ENCODE measurements at places on chromosomes 5 and 9. TPM values are rescaled to one million over a fixed set of nuclear protein-coding genes. Genes with fewer than 3 reads are reported as not detected.

- no peak for DNase-seq
- H3K36me3 ChIP-seq, result no peaks in the 10 kb centered on the region
- H3K27me3 ChIP-seq, result peaks cover 8% of the 10 kb centered on the region
- H3K27ac ChIP-seq, result no peak overlapping the region
Measured at GRCh38 chr5:156482818-156483217, 155.9 kb downstream of the SGCD start.

Gene DOCK2
- total RNA-seq, result 149 TPM

DNA sequence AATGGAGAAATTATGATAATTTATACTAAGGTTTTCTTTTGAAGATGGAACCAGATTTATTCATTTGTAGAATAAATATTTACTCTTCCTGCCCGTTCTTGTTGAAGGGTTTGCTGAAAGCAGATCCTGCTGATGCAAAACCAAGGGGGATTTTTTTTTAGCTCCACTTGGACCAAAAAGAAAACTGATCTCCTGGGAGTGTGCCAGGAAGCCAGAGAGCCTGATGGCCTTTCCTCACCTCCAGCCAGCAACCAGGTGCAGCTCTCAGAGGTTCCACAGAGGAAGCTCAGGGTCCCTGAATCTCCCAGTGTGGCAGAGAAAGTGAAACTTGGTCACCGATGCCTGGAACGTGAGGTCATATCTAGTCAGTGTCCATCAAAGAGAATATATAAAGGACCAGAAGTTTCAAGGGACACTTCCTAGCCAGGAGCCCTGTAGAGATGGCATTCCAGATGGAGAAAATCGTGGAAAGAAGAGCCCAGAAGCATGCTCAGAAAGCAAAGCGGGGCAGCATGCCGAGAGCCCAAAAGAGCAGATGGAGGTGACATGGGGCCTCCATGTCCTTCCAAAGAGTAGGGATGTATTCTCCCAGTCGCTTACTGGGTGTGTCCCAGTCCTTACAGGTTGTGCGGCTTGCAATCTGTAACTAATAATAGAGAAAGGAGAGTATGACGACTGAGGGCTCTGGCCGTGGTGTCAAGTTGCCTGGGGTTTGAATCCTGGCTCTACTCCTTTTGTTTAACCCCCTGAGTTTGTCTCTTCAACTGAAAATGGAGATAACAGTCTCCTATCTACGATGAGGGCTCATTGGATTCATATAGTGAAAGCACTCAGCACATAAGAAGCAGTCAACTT lies 12.2 kb downstream of the AFAP1L1 start:
- no peak overlapping the region for H3K4me3 ChIP-seq
- no peaks in the 10 kb centered on the region for H3K27me3 ChIP-seq
- H3K4me1 ChIP-seq, result no peaks in the 10 kb centered on the region
- no peak for DNase-seq

DNA sequence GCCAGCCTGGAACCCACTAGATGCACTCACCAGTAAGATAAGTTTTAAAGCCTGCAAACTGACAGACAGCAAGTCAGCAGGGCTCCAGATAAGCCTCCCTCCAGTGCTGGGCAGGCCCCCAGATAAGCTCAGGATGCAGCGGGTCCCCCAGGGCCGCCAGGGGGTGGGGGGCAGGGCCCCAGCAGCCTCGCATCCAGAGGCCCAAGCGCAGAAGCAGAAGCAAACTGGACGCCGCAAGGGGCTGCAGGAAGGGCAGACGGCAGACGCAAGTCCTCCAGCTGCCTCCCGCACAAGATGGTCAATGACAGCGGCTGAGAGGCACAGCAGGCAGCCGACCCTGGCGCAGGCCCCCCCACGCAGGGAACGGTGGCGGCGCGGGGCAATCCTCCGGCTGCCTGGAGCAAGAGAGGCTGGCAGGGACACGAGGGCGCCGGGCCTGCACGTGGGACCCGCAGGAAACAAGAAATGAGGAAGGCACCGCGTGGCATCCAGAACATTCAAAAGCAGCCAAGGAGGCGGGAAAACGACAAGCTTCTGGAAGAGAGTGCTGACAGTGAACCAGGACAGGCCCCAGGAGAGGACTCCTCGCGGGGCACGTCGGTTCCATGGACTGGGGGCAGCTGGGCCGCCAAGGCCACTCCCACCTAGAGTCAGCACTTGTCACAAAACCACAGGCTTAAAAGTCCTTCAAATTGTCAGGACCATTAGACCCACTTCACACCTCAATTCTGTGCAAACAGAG lies 49.8 kb downstream of the ROR2 start:
- no peak for DNase-seq
- H3K27me3 ChIP-seq, result peaks cover 10% of the 10 kb centered on the region
- H3K4me3 ChIP-seq, result no peak overlapping the region
- no peak overlapping the region for H3K27ac ChIP-seq
- H3K4me1 ChIP-seq, result peaks cover 1% of the 10 kb centered on the region

- no peak for DNase-seq
- H3K4me1 ChIP-seq, result no peaks in the 10 kb centered on the region
- H3K4me3 ChIP-seq, result no peak overlapping the region
- H3K27ac ChIP-seq, result no peak overlapping the region
Measured at GRCh38 chr5:139912158-139912557, 116.5 kb downstream of the PSD2 start.

GRCh38 chr9:127360829-127361228 lies 36.1 kb upstream of the SLC2A8 start:
- no peaks in the 10 kb centered on the region for H3K36me3 ChIP-seq

DNA sequence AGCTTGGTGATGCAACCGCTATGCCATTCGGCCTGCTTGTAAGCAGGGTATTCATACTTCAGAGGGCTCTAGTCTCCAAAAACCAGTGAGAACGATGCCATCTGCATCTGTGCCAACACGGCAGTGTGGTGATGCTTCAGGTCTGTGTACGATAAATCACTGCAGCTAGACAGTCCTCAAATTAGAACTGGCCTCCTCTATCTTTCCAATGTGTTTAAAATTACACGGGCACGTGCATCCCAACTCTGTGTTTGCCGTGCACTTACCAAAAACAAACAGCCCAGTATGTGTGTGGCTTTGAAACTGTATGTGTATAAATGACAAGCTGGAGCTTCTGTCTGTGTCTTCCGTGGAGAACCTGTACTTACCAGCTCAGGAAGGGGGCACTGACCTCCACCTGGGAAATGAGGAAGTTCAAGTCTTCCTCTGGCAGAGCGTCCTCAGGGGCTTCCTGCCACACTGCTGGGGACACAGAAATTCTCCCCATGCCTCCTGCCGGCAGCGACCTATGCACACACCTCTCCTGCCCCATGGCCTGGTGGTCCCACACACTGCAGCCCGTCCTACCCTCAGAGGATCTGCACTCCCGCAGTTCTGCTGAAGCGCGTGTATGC lies 12.3 kb downstream of the MED10 start:
- H3K36me3 ChIP-seq, result peaks cover 24% of the 10 kb centered on the region
- no peak overlapping the region for H3K4me3 ChIP-seq
- H3K4me1 ChIP-seq, result no peaks in the 10 kb centered on the region
- no peak for DNase-seq
- no peak overlapping the region for H3K27ac ChIP-seq

Gene HAVCR2
- total RNA-seq, result 25.2 TPM

DNA sequence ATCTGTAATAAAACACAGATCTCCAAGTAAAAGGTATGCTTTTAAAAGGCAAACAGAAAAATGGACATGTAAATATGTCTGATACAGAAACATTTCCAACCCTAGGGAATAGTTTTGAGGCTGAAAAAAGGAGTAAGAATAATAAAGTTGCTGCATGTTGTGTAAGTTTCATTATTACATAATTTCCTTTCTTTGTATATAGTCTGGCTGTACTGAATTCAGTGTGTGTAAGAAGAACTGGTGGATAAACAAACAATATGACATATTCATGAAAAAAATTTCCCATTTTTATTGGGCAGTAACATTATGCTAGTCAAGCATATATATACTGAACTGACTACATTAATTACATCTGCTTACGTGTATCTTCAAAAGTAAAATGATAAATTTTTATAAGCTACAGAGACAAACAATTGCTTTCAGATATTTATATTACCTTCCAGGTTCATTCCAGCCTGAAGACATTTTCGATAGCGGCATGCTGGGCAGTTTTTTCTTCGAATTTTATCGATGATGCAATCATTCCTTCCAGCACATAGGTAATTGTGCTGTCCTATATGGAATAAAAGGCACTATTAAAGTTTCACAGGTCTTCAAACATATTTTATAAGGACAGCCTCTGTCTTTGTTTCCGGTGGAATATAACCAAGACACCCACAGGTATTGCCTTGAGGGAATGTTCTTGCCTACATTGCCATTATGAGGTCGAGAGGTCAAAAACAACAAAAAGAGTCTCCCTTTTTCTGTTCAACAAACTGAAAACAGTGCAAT lies 93.6 kb downstream of the NR3C1 start:
- H3K4me3 ChIP-seq, result no peak overlapping the region
- H3K4me1 ChIP-seq, result peaks cover 50% of the 10 kb centered on the region
- no peak overlapping the region for H3K27ac ChIP-seq
- peaks cover 74% of the 10 kb centered on the region for H3K36me3 ChIP-seq
- no peaks in the 10 kb centered on the region for H3K27me3 ChIP-seq

- no peak for DNase-seq
- peaks cover 16% of the 10 kb centered on the region for H3K27me3 ChIP-seq
- H3K4me3 ChIP-seq, result no peak overlapping the region
- no peaks in the 10 kb centered on the region for H3K4me1 ChIP-seq
- H3K36me3 ChIP-seq, result no peaks in the 10 kb centered on the region
Measured at GRCh38 chr5:160303690-160304089, 8.7 kb downstream of the CCNJL start.

GRCh38 chr9:106889061-106889590 lies 26.2 kb downstream of the ZNF462 start:
- DNase-seq, result no peak
- no peaks in the 10 kb centered on the region for H3K27me3 ChIP-seq
- H3K36me3 ChIP-seq, result no peaks in the 10 kb centered on the region
- no peaks in the 10 kb centered on the region for H3K4me1 ChIP-seq
- H3K27ac ChIP-seq, result no peak overlapping the region

DNA sequence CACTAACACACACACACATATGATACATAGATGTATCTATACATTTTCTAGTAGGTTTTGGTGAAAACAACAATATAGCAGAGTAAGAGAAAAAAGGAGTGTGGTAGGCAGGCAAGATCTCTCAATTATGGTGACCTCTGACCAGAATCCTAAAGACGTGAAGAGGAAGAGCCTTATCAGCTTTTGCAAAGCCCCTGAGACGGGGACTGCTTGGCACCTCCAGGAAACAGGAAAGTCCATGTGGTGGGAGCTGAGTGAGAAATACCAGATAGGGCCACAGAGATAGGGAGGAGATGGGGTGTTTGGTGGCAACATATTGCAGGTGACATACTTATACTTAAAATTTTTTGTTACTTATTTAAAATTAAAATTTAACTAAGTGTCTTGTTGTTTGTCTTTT lies 39.9 kb upstream of the CTXN3 start:
- H3K27me3 ChIP-seq, result peaks cover 3% of the 10 kb centered on the region
- DNase-seq, result no peak

GRCh38 chr9:112861155-112861554 lies 29.5 kb downstream of the SLC46A2 start:
- no peaks in the 10 kb centered on the region for H3K27me3 ChIP-seq
- no peak overlapping the region for H3K4me3 ChIP-seq
- no peak overlapping the region for H3K27ac ChIP-seq
- no peaks in the 10 kb centered on the region for H3K36me3 ChIP-seq

Gene PCDHGA7
- not detected for total RNA-seq

Gene WDR38
- not detected for total RNA-seq

DNA sequence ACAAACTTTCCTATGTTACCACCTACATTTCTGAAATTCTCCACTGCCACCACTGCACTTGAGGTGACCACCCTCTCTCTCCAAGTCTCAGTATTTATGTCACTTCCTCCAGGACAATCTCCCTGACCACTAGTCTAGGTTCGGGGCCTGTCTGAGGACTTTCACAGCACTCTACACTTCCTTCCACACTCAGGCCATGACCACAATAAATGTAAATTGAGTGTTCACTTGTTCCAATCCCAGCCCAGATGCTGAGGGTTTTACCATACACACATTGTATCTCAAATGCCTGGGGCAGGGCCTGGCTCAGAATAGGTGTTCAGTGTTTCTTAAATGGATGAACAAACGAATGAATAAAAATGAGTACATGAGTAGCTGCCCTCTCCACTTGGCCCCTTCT lies 26.9 kb upstream of the CCNG1 start:
- no peaks in the 10 kb centered on the region for H3K36me3 ChIP-seq
- no peak for DNase-seq

Gene SPINK14
- total RNA-seq, result not detected

DNA sequence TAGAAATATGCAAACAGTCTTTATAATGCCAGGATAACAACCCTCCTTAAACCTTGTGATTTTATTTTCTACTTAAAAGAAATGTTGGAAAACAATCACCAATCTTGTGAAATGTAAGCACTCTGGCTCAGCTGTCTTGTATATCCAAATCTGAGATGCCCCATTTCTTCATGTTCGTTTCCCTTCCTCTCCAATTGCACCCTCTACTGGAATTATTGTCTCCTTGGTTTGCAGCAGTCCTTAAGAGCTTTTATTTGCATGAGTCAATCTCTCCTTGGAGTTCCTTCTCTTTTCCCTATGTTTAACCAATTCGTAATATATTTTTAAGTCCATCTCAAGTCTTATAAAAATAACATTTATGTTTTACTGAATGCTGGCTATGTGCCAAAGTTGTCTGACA lies 362.0 kb upstream of the CDH10 start:
- no peaks in the 10 kb centered on the region for H3K27me3 ChIP-seq
- H3K36me3 ChIP-seq, result no peaks in the 10 kb centered on the region
- no peak overlapping the region for H3K4me3 ChIP-seq
- H3K27ac ChIP-seq, result no peak overlapping the region

DNA sequence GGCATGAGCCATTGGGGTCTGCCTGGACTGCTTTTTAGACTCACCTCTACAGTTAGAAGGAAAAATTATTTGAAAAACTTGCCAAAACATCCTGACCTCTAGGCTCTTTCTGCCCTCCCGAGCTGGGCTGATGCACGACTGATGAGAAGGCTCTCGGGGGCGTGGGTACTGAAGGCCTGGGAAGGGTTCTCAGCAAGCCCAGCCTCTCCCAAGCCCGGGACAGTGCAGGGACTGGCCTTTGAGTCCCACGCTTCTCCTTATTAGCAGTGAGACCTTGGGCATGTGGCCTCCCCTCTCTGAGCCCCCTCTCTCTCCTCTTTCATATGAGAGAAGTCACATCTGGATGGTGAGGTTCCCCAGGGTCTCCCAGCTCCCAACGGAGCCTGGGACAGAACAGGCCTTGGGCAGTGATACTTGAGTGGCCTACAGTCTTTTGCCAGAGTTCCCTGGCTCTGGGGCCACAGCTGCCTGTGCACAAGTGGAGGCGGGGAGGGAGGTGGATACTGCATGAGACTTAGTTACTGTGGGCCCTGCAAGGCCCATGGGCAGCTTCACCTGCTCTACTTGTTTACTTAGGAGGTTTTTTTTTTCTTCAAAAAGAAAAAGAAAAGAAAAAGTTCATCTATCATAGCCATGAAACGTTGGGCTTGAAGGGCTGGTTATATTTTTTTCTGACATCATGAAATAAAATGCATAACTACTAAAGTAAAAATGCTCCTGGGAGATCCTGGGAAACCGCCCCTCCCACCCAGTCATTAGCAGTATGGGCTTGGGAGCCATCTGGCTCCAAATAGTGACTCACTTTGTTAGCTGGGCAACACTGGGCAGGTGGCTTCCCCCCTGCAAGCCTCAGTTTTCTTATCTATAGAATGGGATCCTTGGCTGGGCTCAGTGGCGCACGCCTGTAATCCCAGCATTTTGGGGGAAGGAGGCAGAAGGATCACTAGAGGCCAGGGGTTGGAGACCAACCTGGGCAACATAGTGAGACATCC lies 139.4 kb downstream of the GAPVD1 start:
- no peaks in the 10 kb centered on the region for H3K36me3 ChIP-seq
- H3K27me3 ChIP-seq, result no peaks in the 10 kb centered on the region
- no peak for DNase-seq
- H3K4me1 ChIP-seq, result no peaks in the 10 kb centered on the region

GRCh38 chr5:32100230-32100629 lies 73.9 kb downstream of the GOLPH3 start:
- no peaks in the 10 kb centered on the region for H3K4me1 ChIP-seq
- H3K27ac ChIP-seq, result no peak overlapping the region
- H3K4me3 ChIP-seq, result no peak overlapping the region
- DNase-seq, result no peak
- no peaks in the 10 kb centered on the region for H3K27me3 ChIP-seq

All from activated naive CD8-positive, alpha-beta T cell treated with anti-CD3 and anti-CD28 coated beads for 36 hours (primary cell).